ENCODE measurements at places on chromosomes 12 and 14.
A peak's percentile ranks its signal among the peaks of the same experiment; 100 is the strongest.

DNA sequence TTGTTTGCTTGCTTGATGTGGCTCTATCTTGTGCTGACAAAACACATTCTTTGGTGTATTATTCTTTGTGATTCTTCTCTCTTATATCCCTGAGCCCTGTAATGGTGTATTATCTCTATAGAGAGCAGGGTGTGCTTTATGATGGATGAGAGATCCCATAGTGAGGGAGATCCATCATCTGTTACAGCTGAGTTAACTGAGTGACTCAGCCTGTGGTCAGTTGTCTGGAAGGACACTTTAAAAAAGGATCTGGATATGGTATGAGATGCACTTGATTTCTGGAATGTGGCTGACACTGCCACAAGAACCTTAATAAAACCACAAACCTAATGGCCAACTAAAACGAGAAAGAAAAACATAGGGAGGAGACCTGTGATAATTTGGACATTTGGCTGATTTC is 461.4 kb upstream of the SYT1 start:
- peak; percentile 26 for DNase-seq

DNA sequence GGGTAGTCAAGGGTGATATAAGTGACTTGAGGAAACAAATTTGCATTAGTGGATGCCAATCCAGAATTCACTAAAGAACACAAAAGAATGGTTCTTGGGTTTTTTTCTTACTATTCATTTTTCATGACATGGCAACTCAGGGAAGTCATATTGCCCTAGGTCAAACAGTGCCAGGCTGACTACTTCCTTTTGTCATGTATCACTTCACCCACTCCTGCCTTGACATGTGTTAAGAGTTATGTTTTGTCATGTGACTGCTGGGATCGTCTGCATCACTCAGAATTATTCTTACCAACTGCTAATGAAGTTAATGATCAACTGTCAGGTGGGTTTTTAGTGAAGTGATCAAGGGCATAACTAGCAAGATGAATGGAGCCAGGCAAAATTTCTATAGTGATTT is 74.2 kb downstream of the PRORP start:
- DNase-seq: no peak

- DNase-seq: no peak
Observed at GRCh38 chr14:104264495-104265265, 126.3 kb downstream of the KIF26A start.

DNA sequence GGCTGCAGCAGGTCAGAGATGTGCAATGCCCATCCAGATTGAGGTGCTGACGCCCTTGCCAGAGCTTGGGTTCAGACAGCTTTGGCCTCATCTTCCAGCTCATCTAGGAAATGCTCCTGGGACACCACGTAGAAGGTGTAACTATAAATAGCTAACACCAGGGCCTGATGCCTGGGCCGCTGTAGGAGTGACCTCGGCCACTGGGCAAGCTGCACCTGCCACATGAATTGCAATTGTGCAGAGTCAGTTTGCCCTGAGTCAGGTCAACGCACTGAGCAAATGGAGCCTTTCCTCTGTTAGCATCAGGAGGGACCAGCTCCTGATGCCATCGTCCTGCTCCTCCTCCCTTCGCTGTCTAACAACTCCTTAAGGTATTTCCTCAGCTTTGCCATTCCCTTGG is 17.4 kb upstream of the DNM1L start:
- no peak for DNase-seq

DNA sequence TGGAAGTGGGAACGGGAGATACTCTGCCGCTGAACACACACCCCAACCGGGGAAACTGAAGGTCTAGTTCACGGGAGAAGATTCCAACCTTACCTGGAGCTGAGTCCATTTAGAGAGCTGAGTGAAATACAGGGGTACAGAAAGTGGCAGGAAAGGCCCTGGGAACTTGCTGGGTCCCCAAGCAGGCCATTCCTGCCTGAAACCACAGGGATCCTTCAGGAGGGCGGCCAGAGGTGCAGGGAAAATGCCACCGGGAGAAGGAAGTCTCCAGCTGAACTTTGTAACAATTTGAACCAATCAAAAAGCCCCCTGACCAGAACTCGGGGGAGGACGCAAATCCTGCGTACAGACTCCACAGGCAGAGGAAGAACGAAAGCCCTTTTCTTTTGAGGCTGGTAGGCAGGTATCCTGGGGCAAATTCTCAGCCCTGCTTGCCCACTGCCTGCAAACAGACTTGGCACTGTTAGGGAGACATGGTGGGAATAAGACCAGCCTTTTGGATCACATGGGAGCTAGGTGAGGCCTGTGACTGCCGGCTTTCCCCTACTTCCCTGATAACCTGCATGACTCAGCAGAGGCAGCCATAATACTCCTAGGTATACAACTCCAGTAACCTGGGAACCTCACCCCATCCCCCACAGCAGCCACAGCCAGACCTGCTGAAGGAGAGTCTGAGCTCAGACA is 170.9 kb downstream of the SEC23A start:
- DNase-seq: no peak

DNA sequence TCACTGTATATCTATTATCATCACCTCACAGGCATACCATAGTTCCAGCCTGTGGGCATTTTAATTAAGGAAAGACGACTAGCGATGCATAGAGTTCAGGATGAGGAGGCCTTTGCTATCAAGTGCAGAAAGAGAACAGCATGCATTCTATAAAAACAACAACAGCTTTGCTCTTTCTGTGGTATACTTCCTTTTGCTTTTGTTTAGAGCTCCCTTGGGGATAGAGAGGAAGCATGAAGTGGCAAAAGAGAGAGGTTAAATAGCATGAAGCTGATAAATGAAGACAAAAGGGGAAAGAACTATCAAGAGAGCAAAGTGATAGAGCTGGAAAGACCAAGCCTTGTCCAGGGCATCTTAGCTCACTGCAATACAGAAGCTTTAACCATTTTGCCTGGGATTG is 23.5 kb downstream of the IFNG-AS1 start:
- no peak for DNase-seq

GRCh38 chr12:21607701-21608100 is 3.1 kb upstream of the GYS2 start:
- DNase-seq: no peak

- DNase-seq: peak; percentile 27
Observed at GRCh38 chr12:110270125-110270962, 10.7 kb upstream of the ATP2A2 start.

- peak; percentile 17 for DNase-seq
Observed at GRCh38 chr12:131415781-131416180, 295.1 kb upstream of the SFSWAP start.
